ENCODE measurements at places on chromosomes 11 and 22.

GRCh38 chr11:110486156-110486555 lies 56.4 kb downstream of the FDX1 start:
- no peak for DNase-seq
- H3K27me3 ChIP-seq = no peaks in the 10 kb centered on the region
- no peak overlapping the region for H3K4me3 ChIP-seq
- no peak overlapping the region for H3K27ac ChIP-seq

GRCh38 chr11:2792381-2793250 lies 92.8 kb upstream of the KCNQ1OT1 start:
- no peak for DNase-seq
- no peaks in the 10 kb centered on the region for H3K36me3 ChIP-seq
- H3K4me1 ChIP-seq = peaks cover 2% of the 10 kb centered on the region
- H3K27me3 ChIP-seq = peaks cover 2% of the 10 kb centered on the region
- H3K4me3 ChIP-seq = peak overlapping the region; percentile 22

DNA sequence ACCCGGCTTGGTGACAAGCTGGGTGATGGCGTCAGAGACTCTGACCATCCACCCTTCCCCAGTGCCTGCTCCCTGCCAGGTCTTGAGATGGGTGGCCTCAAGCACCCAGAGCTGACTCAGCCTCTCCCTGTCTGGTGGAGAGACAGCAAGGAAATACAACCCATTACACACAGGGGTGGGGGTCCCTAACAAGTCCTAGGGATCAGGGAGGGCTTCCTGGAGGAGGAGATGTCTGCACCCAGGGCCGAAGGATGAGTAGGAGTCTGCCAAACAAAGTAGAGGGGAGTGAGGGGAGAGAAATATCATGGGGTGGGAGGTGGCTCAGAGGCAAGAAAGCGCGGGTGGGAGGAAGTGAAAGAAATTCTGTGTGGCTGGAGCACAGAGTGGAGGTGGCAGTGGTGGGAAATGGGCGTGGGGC lies 6.8 kb downstream of the MAFF start:
- H3K4me3 ChIP-seq = no peak overlapping the region
- no peaks in the 10 kb centered on the region for H3K27me3 ChIP-seq
- H3K4me1 ChIP-seq = peaks cover 36% of the 10 kb centered on the region
- DNase-seq = no peak
- peaks cover 7% of the 10 kb centered on the region for H3K36me3 ChIP-seq
- H3K27ac ChIP-seq = no peak overlapping the region

DNA sequence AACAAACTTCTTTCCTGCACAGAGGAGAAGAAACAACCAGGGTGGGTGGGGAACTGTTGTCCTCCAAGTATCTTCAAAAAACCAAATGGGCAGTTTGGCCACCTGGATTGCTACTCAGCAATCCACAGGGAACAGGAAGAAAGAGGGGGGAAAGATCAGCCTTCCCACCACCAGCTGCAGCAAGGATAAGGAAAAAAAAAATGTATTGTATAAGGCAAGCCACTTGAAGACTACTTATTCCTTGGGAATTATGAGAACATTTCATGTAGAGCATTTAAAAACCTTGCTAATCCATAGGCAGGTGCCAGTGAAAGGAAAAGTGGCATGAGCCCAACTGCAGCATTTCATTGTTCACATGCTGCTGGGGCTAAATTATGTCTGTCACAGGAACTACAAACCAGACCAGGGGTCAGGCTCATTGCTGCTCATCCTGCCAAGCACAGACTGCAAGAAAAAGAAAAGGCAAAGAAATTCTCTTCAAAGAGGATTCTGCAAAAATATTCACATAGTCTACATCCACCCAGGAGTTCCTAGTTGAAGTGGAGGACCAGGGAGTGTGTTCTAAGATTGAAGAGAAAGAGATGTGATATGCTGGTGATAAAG lies 2.2 kb downstream of the RAB30 start:
- peak overlapping the region; percentile 9 for H3K27ac ChIP-seq
- DNase-seq = no peak
- no peak overlapping the region for H3K4me3 ChIP-seq
- peaks cover 25% of the 10 kb centered on the region for H3K4me1 ChIP-seq
- H3K27me3 ChIP-seq = no peaks in the 10 kb centered on the region
- H3K36me3 ChIP-seq = peaks cover 19% of the 10 kb centered on the region

- H3K27me3 ChIP-seq = no peaks in the 10 kb centered on the region
- H3K4me1 ChIP-seq = no peaks in the 10 kb centered on the region
- no peak overlapping the region for H3K27ac ChIP-seq
- H3K4me3 ChIP-seq = no peak overlapping the region
- no peak for DNase-seq
Observed at GRCh38 chr22:47781427-47782111, 1019.1 kb downstream of the TBC1D22A start.

DNA sequence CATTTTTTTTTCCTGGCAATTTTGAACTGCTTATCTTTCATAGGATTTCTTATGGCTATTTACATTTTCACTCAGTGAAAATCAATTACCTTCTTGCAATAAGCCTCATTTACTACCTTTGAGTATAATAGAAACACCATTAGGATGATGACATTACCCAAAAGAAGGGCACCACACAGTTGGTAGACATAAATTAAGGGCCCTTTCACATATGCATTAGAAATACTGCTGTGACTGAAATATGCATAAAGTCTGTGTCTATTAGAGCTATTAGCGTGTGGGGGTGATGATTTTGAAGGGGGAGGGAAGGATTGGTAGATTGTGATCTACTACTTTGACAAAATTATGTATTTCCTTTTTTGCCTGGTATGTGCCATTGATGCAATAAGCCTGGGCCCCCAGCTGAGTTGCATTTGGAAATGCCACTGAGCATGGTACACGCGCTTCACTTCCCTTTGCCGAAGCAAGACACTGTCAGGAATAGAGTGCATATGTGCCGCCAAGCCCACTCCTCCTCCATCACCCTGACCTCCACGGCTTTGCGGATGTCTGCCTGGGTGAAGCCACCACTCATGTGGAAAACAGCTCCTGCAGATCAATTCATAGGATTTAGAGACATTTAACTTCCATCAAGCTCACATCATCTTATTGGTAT lies 339.3 kb downstream of the DCDC1 start:
- no peaks in the 10 kb centered on the region for H3K4me1 ChIP-seq
- DNase-seq = no peak
- H3K27me3 ChIP-seq = no peaks in the 10 kb centered on the region
- no peaks in the 10 kb centered on the region for H3K36me3 ChIP-seq

- no peak for DNase-seq
- peaks cover 13% of the 10 kb centered on the region for H3K27me3 ChIP-seq
- no peak overlapping the region for H3K4me3 ChIP-seq
- no peaks in the 10 kb centered on the region for H3K36me3 ChIP-seq
- H3K27ac ChIP-seq = no peak overlapping the region
Observed at GRCh38 chr11:36097219-36097650, 153.4 kb downstream of the LDLRAD3 start.

GRCh38 chr11:47980088-47980906 lies at the start of gene PTPRJ:
PTPRJ (plus strand) TSS chr11:47980559; CDS start chr11:47980913, 354 bp downstream.
- peaks cover 21% of the 10 kb centered on the region for H3K36me3 ChIP-seq
- no peak within 1 kb of the TSS for H3K27ac ChIP-seq
- peak; percentile 53 for DNase-seq
- peak within 1 kb of the TSS; percentile 98 for H3K4me3 ChIP-seq
- peaks cover 18% of the 10 kb centered on the region for H3K27me3 ChIP-seq

- DNase-seq = no peak
- H3K4me3 ChIP-seq = no peak overlapping the region
- peaks cover 10% of the 10 kb centered on the region for H3K27me3 ChIP-seq
- H3K36me3 ChIP-seq = no peaks in the 10 kb centered on the region
- H3K4me1 ChIP-seq = no peaks in the 10 kb centered on the region
Observed at GRCh38 chr11:20080032-20080685, 80.1 kb downstream of the DBX1 start.

- no peak for DNase-seq
- H3K4me1 ChIP-seq = no peaks in the 10 kb centered on the region
- no peaks in the 10 kb centered on the region for H3K27me3 ChIP-seq
- H3K4me3 ChIP-seq = no peak overlapping the region
- H3K36me3 ChIP-seq = peaks cover 3% of the 10 kb centered on the region
- H3K27ac ChIP-seq = no peak overlapping the region
Observed at GRCh38 chr22:38069372-38070249, 12.4 kb downstream of the PICK1 start.

GRCh38 chr11:18312663-18313420 lies 9.1 kb downstream of the HPS5 start:
- peak overlapping the region; percentile 22 for H3K27ac ChIP-seq
- DNase-seq = no peak
- H3K4me3 ChIP-seq = no peak overlapping the region
- H3K36me3 ChIP-seq = peaks cover 34% of the 10 kb centered on the region

DNA sequence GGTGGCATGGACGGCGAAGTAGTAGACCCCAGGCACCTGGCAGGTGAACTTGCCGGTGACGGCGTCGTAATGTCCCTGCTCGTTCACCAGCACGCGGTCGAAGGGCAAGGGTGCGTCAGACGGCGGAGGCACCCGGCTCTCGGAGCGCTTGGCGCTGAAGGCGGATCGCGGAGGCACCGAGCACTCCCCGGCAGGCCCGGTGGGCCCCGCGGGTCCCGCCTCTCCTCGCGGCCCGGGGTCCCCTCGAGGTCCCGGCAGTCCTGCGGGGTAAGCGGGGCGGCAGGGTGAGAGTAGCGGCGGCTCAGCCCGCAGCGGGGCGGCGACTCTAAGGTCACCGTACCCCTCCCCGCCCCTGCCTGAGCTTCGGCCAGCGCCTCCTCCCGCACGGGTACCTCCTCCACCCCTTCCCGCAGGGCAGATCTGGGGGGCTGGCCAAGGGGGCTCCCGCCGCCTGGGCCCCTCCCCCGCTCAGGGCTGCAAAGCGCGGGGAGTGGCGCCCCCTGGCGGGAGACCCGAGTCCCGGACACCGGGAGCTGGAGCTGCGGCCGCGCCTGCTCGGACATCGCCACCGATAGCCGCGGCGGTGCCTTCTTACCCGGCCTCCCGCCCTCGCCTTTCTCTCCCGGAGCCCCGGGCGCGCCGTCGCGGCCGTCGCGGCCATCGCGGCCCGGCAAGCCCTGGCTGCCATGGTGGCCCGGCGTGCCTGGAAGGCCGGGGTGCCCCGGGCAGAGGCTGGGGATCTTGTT lies 921 bp downstream of the C1QTNF5 start:
- H3K27me3 ChIP-seq = peaks cover 33% of the 10 kb centered on the region
- DNase-seq = peak; percentile 49
- no peak overlapping the region for H3K4me3 ChIP-seq
- H3K4me1 ChIP-seq = peaks cover 51% of the 10 kb centered on the region

- H3K27ac ChIP-seq = no peak overlapping the region
- H3K4me1 ChIP-seq = no peaks in the 10 kb centered on the region
- H3K4me3 ChIP-seq = no peak overlapping the region
- H3K27me3 ChIP-seq = peaks cover 28% of the 10 kb centered on the region
- H3K36me3 ChIP-seq = no peaks in the 10 kb centered on the region
- no peak for DNase-seq
Observed at GRCh38 chr11:45414088-45414487, 127.9 kb upstream of the SYT13 start.

DNA sequence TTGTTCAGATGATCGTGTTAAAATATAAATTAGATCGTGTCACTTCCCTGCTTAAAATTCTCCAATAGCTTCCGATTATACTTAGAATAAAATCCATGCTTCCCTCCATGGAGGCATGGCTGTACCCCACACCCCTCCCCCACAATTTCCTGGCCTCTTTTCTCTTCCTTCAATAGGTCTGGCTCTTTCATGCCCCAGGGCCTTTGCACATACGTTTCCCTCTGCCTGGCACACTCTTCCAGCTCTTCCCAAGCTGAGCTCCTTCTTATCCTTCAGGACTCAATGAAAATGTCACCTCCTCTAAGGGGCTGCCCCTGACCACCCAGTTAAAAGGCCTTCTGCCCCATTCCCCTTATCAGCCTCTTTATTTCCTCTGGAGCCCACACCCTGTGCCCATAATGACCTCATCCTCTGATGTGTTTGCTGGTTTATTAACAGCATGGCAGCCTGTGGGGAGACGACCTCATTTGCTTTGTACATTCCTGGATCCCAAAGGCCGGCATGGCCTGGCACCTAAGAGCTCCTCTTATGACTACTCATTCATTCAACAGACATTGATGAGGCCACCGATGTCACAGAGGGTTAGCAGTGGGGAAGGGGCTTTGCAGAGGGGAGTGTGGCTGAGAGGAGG lies 9.0 kb upstream of the FLRT1 start:
- H3K4me3 ChIP-seq = no peak overlapping the region
- no peak for DNase-seq
- peaks cover 2% of the 10 kb centered on the region for H3K27me3 ChIP-seq
- H3K4me1 ChIP-seq = peaks cover 3% of the 10 kb centered on the region

DNA sequence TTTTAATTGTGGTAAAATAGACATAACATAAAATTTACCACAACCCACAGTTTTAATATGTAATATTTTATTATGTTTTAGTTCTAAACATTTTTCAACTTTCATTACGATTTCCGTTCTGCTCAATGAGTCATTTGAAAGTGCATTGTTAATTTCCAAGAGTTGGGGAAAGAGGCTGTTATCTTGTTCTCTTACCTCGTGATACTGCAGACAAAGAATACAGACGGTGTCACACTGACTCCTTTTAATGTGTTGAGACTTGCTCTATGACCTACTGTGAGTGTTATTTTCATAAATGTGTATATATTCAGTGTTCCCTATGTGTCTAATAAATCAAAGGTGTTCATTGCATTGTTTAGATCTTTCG lies 10.8 kb upstream of the RAC2 start:
- H3K4me3 ChIP-seq = no peak overlapping the region
- H3K27me3 ChIP-seq = peaks cover 10% of the 10 kb centered on the region
- peaks cover 19% of the 10 kb centered on the region for H3K4me1 ChIP-seq
- no peaks in the 10 kb centered on the region for H3K36me3 ChIP-seq

GRCh38 chr11:76491644-76492043 lies 46.8 kb downstream of the EMSY start:
- no peak for DNase-seq
- H3K27me3 ChIP-seq = no peaks in the 10 kb centered on the region
- H3K4me3 ChIP-seq = no peak overlapping the region
- H3K4me1 ChIP-seq = peaks cover 13% of the 10 kb centered on the region
- peaks cover 15% of the 10 kb centered on the region for H3K36me3 ChIP-seq

GRCh38 chr22:30250661-30251267 lies 4.2 kb upstream of the LIF start:
- H3K27me3 ChIP-seq = no peaks in the 10 kb centered on the region
- H3K27ac ChIP-seq = peak overlapping the region; percentile 67
- H3K4me1 ChIP-seq = peaks cover 87% of the 10 kb centered on the region
- DNase-seq = no peak

- no peak for DNase-seq
- no peak overlapping the region for H3K27ac ChIP-seq
- no peak overlapping the region for H3K4me3 ChIP-seq
- H3K4me1 ChIP-seq = peaks cover 2% of the 10 kb centered on the region
- H3K27me3 ChIP-seq = peaks cover 20% of the 10 kb centered on the region
Observed at GRCh38 chr11:68127714-68128681, 6.8 kb upstream of the CHKA start.

GRCh38 chr11:62457478-62457877 lies 38.6 kb downstream of the SCGB1A1 start:
- H3K4me1 ChIP-seq = no peaks in the 10 kb centered on the region
- H3K27ac ChIP-seq = no peak overlapping the region
- no peak for DNase-seq
- no peaks in the 10 kb centered on the region for H3K36me3 ChIP-seq
- H3K27me3 ChIP-seq = no peaks in the 10 kb centered on the region

All from activated CD8-positive, alpha-beta T cell treated with anti-CD3 and anti-CD28 coated beads, Interleukin-2, amount 10 ng/mL, durations not matched to agents 7 days and 5 days (primary cell).